ENCODE measurements at places on chromosomes 16 and 17.

DNA sequence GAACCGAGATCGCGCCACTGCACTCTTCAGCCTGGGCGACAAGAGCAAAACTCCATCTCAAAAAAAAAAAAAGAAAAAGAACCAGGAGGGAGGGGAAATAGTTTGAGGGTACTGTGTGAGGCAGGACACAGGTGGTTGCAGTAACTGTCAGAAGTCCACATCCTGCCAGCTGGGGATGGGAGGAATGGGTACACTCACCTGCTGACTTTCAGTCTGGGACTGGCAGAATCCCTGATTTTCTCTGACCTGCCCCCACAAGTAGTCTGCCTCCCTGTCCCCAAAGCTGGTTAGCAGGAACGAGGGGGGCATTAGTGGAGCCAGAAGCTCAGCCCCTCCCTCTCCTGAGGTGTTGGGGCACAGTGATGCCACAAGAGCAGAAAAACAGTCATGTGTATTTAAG lies 7.1 kb upstream of the ARL5C start:
- DNase-seq = no peak

DNA sequence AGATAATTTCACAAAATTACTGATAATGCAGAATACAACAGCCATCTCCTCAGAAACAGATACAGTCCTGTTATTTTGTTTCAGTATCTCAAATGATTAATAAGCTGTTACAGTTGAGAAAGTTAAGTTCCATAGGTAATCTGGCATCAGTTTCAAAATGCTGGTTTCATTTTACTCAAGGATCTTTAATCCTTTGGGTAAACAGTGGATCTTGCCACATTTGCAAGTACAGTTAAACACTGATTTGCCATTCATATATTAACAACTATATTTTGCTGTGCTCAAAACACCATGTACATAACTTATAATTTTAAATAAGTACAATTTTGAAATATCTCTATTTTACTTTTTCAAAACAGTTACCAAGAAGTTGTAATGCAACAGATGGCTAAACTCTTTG lies 31.2 kb downstream of the RPGRIP1L start:
- DNase-seq = no peak

- no peak for DNase-seq
Measured at GRCh38 chr17:751269-752001, 629 bp downstream of the GEMIN4 start.

GRCh38 chr17:17205368-17206123 lies 587 bp downstream of the PLD6 start:
- peak; percentile 5 for DNase-seq

DNA sequence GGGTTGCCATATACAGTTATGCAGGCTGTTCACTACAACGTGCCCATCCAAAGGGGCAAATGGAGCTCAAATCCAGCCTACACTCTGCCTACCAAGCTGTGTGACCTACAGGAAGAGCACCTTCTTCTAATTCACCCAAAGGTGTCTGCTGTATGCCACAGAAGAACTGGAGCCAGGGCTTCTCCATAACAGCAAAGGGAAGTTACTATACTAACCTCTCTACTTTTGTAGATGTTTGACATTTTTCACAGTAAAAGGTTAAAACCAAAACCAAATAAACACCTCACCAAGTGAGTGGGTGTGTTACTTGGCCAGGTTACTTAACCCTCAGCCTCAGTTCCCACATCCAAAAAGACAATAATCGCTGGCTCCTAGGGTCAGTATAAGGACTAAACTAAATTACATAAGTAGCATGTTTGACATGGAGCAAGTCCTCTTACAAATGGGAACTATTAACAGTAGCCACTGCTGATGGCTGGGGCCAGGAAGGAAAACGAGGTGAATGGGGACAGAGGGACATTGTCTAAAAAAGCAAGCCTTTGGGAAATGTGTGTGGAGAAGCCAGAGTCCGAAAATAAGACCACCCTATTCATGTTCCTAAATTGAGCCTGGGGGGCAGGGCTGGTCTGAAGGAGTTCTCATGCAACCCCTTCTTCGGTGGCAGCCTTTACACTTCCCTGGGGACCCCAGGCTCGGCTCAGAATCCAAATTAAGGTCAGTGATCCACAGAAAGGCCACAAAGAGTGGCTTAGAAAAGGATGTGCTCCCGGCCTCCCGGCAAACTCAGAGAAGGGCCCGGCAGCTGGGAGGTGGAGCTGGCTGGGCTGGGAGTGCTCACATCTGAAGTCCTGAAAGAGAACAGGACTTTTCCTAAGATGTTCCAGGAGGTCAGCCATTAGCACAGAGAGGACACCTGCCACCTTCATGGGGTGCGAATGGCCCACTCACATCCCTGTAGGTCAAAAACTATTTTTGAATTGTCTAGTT lies 13.5 kb downstream of the CUEDC1 start:
- DNase-seq = no peak

DNA sequence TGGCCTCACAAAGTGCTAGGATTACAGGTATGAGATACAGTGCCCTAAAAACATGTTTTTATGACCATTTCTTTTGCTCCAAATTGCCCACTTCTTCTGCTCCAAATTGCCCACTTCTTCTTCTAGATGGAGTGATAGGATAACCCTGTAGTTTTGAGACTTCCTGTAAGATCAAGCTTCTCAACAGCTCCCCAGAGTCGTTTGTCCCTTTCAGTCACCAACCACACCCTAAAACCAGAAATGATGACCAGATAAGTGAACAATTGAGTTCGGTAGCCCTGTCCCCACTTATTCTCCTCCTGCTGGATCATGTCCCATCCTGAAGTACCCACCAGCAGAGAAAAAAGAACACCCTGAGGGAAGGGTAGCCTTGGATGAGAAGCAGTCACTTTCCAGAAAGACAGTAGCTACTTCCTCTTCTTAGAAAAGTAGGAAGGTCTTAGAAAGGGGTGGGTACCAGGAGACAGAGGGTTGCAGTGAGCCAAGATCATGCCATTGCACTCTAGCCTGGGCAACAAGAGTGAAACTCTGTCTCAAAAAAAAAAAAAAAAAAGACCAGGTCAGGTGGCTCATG lies 2.5 kb downstream of the ODAD4 start:
- no peak for DNase-seq

DNA sequence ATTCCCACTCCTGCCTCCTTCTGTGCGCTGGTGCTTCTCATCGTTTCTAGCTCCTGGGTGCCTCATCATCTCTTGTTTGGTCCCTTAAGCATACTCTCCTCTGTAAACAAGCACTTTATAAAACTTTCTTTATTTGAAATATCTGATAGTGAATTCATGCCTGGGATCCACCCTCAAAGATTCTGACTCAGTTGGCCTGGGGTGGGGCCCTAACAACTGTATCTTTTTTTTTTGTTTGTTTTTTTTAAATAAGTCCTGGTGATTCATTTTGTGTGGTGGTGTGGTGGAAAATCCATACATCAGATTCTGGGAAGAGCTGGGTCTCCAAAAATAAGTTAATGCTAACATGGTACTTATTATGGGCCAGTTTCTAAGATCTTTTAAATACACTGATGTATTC lies 678.3 kb downstream of the TOX3 start:
- DNase-seq = no peak

GRCh38 chr17:52824542-52824941 lies 666.0 kb upstream of the CA10 start:
- no peak for DNase-seq

- no peak for DNase-seq
Measured at GRCh38 chr17:66633317-66633965, 201.5 kb upstream of the CACNG5 start.

DNA sequence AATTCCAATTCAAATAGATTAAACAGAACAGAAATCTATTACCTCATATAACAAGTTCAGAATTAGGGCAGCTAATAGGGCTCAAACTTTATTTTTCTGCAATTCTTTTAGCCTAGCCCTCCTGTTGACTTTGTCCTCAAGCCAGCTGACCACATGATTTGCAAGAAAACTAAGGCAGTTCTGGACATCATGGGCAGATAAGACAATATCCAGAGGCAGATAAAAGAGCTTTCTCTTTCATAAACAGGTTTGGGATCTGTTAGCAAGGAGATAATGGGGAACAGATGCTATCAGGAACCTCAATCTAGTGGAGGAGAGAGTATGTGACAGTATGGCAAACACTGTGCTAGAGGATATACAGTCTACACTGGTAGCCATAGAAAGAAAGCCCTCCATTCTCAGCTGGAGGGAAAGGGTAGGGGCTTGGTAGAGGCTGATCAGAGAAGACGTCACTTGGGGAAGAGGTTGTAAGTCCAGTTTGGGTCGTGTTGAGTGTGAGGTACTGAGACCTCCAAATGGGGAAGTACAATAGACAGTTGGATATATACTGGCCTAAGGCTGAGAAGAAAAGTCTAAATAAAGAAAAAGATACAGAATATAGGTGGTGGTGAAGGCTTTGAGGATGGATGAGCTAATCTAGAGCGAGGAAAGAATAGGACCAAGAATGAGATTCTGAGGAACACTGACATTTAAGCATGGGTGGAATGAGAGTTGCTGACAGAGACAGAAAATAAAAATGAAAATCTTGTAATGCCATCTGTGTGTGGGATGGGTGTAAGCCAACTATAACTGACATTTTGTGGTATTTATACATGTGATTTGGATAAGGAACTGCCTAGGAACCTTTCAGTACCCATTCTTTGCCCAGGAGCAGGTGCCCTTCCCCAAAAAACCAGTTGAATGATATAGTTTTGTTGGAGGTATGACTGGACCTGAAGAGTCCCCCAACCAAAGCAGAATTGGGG lies 67.4 kb downstream of the CYB561 start:
- DNase-seq = no peak

GRCh38 chr16:7646821-7647500 lies 314.3 kb downstream of the RBFOX1 start:
- DNase-seq = no peak

- no peak for DNase-seq
Measured at GRCh38 chr16:82345318-82345717, 175.3 kb upstream of the MPHOSPH6 start.

- DNase-seq = no peak
Measured at GRCh38 chr16:18853694-18854093, 52.3 kb upstream of the ARL6IP1 start.

DNA sequence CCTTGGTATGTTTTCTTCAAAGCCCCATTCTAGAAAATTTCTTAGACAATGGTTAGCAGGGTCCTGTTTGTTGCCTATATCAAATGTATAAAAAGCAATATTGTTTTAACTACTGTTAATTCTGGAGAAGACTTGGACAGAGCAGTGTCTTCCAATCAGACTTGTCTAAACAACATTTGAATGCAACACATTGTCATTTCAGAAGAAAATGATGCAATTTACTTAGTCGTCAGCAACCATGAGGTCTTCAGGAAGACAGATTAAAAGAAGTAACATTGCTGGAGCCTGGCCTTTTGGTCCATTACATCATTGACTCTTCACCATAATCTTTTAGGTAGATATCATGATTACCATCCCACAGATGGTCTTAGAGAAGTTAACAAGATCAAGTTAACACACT lies 94.5 kb downstream of the ANKFN1 start:
- no peak for DNase-seq

DNA sequence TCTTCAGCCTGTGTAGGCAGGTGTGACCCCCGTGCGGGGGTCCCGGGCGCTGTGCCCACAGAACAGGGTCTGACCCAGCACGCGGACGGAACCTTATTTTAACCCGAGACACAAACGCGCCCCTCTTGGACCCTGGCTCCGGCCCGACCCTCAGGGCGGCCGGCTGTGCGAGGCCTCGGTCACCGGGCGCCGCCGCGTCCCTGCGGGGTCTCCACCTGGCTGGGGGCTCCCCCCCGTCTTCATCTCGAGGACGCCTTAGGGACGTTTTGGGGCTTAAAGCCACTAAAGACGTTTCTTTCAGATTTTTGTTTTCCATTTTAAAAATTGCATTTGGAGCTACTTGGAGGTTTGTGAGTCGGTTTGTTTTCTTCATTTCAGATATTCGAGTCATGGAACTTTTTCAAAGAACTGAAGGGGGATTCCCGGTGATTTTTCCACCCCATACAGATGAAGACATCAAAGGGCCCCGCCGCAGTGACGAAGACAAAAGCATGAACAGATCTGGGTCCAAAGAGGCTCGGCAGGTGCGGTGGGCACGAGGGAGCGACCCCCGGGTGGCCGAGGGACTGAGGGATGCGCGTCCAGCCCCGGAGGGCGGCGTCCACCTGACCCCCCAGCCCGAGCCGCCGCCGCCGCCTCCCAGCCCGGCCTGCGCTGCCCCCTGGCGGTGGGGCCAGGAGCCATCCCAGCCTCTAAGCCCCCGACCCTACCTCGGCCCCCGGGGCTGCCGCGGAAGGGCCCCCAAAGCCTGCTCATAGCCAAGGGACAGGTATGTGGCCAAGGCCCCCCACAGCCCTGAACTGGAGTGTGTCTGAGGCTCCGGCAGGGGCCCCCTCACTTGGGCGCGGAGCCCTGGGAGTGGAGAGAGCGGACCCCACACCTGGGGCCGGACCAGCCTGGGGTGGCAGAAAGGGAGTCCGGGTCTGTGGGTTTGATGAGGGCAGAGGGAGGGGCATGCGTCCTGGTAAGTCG lies 3.8 kb upstream of the CD7 start:
- no peak for DNase-seq

DNA sequence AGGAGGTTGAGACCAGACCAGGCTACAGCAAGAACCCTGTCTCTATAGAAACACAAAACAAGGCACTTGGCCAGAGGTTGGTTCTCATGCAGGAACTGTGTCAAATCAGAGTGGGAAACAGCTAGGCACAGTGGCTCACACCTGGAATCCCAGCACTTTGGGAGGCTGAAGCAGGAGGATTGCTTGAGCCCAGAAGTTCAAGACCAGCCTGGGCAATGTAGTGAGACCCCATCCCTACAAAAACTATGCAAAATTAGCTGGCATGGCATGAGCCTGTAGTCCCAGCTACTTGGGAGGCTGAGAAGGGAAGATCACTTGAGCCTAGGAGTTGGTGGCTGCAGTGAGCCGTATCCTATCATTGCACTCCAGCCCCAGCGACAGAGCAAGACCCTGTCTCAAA lies 1.7 kb downstream of the UNKL start:
- no peak for DNase-seq
